Retinal pigment epithelial cell (primary cell): ENCODE measurements at places on chromosomes 16 and 17.

GRCh38 chr17:29930409-29931010 is 482 bp upstream of the SSH2 start:
- no peak for DNase-seq

DNA sequence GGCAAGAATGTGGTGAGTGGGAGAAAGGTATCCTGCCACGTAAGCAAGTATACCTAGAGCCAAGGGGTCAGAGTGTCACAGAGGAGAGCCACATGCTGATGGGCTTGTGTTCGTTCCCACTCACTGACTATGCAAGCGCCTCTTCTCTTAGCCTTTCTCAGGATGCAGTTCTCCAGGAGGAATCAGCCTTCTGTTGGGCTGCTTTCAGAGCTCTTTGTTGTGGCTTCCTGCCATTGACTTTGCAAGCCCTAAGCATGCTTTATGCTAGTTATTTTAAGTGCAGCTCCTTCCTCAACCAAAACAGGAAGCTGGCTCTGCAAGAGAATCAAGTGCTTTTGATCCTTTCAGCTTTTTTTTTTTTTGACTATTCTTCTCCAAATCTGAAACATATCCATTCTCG is 66.6 kb downstream of the SIAH1 start:
- no peak for DNase-seq

GRCh38 chr17:74750327-74751069 is 2.1 kb downstream of the NHERF1 start:
- no peak for DNase-seq

- DNase-seq = peak; percentile 54
These were observed 169.9 kb upstream of the MAF start for GRCh38 chr16:79770244-79771064.

DNA sequence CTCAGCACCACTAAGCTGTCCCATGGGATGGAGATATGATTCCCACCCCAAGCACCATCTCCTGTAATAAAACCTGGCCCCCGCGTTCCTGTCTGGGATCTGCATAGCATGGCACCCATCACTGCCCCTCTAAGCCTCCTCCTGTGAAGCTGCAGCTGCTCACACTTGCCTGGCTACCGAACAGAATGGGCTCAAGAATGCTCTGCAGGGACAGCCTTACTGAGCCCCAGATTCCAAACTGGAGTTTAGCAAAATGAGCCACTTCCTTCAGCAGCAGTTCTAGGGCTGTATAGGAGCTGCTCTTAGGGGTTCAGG is 256.1 kb downstream of the CPPED1 start:
- DNase-seq = no peak

DNA sequence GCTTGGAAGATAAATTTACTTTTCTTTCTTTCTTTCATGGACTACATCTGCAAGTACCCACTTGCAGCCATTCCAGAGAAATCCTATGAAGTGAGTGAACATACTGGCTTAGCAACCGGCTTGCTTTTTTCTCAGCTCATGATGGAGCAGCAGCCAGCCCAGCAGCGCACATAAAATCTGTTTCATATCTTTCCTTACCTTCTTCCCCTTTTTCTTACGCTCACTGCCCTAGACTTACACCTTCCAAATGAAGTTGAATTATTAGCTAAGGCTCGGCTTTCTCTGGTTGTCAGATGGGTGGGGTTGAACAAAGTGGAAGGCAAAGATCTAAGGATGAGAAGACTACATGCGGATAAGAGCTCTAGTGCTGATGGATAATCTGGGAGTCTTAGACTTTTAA is 13.9 kb upstream of the ABCA8 start:
- DNase-seq = no peak

GRCh38 chr16:11431915-11432465 is 86.7 kb downstream of the RMI2 start:
- DNase-seq = no peak

DNA sequence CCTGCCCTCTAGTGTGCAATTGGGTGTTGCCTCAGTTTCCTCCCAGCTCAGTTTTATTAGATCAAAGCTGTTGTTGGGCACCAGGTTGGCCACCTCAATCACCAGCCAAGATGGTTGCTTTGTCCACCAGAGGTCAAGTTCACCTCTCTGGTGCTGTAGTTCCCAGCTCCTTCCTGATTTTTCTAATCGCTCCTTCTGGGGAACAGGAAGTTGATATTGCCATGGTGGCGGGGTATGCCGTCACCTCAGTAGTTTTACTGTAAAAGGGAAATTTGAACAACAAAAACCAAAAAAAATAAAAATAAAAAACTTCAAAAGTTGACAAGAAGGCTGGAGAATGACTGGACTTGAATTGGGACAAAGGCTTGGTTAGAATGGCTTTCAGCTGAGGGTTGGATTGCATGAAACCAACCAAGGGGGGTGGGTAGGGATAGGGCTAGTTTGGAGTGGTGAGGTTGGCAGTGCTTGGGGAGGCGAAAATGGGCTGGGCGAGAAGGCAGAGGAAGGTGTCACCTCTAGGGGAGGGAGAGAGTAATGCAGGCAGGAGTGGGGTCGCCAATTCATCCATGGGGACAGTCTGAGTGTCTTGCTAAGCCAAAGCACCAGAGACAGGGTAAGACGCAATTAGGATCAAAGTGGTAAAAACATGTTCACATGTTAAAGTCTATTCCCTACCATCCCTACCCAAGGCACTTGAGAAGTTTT is 6.2 kb downstream of the EFNB3 start:
- DNase-seq = no peak

- no peak for DNase-seq
These were observed 15.4 kb upstream of the ARHGAP17 start for GRCh38 chr16:25030420-25031131.

GRCh38 chr17:72254808-72255449 is 134.1 kb downstream of the SOX9 start:
- DNase-seq = no peak

DNA sequence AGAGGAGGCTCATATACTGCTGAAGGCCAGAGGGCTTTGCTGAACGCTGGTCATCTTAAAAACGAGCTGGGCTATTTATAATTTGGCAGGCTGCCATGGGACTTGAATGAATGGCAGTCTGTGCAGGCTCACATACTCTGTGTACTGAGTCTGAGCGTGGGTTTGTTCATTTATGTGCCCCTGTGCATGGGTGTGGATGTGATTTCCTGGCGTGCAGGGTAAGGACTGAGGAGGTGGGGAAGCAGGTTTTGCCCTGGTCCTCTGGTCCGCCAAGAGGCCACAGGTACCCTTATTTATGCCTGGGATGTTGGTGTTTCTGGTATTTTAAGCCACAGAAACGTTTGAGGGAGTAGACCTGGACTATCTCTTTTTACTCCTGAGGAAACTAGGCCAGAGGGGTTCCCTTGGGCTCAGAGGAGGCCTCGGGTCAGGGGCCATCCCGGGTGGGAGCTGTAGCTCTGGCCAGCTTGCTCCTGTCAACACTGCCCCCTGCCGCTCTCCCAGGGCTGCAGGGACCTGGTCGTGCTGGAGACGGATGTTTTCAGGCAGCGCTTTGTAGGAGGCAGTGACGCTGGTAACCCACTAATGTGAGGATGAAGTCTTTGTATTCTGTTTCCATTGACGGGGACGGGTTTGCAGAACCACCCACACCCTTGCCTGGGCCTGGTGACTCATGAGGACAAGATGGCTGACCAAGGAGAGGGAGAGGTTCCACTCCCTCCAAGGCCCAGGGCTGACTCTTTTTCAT is 184.4 kb downstream of the MSI2 start:
- peak; percentile 82 for DNase-seq

DNA sequence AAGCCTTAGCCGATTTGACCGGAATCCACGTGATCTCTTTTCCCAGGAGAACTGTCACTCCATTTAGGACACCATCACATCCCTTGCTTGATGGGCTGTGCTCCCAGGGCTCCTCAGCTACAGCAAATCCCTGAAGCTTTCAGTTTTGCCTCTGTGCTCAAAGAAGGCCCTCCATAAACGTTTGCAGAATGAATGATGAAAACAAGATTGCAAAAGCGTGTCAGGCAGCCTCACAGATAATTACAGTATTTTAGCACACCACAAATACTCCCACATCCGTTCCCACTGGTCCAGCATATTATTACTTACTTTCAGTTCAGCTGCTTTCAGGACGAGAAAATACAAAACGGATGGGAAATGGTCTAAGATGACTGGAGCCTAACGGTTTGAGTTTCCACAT is 84.6 kb downstream of the USP31 start:
- no peak for DNase-seq

DNA sequence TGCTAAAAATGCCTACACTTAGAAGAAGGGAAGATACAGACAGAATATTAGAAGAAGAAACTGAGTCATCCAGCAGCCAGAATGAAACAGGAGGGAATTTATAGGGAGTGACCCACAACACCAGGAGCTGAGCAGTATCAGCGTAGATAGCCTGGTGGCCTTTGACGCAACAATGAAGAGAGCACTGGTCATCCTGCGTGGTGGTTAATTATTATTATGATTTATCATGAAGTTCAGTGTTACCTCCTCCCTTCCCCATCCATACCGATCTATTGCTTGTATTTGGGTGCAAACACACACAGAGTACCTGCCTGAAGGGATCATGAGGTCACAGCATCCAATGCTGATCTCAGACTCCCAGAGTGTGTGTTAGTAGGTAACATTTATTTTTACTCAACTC is 38.5 kb downstream of the ERCC4 start:
- no peak for DNase-seq

GRCh38 chr16:86775511-86775921 is 197.2 kb downstream of the FOXL1 start:
- DNase-seq = no peak

GRCh38 chr17:31815212-31815730 is 43.8 kb downstream of the COPRS start:
- no peak for DNase-seq

GRCh38 chr17:69704935-69705334 is 290.4 kb downstream of the MAP2K6 start:
- DNase-seq = no peak

GRCh38 chr17:67080804-67081203 is 36.5 kb downstream of the CACNG1 start:
- no peak for DNase-seq

DNA sequence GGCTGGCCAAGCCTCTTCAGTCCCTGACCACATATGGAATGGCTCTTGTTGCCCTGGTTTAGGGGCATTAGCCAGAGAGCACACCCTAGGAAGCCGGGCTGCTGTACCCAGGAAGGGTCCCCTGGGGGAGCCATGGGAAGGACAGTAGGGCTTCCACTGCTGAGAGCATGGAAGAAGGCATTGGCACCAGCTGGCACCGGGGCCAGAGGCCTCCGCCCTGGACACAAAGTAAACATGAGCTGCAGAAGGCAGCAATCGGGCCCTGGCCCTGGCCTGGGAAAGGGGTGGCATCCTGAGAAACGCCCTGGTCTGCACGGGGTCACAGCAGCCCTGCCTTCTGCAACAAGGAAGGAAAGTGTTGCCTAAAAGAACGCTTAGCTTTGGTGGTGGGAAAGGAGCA is 49.4 kb downstream of the VAC14 start:
- DNase-seq = no peak

DNA sequence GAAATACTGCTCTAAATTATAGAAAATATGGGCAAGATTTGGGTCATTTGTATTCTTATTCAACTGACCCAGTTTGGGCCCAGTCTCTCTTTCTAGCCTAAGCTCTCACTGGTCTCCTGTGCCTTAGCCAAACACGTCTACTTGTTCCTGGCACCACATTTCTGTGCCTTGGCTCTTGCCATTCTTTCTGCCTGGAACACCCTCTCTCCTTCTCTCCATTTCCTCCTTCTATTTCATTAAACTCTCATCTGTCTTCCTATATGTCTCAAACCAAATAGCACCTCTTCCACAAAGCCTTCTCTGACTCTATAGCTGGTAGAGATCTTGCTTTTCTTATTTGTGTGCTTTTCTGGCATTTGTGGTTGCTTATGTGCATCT is 37.7 kb upstream of the NUFIP2 start:
- no peak for DNase-seq

DNA sequence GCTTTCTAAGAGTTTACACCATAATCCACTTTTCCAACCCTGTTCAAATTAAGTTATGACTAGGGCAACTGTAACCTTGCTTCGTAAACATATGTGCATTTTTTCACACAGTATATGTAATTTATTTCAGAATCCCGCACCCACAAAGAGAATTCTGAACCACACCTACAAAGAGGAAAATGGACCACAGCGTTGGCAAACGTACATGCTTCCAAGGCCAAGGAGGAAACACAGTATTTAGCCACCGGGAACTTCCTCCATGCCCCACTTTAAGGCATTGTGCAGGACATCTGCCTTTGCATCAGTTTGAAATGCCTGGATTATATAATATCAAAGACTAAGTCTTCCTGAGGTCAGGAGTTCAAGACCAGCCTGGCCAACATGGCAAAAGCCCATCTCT is 2.1 kb downstream of the SPATA22 start:
- no peak for DNase-seq

- DNase-seq = no peak
These were observed 7.0 kb downstream of the CD19 start for GRCh38 chr16:28938721-28939120.

DNA sequence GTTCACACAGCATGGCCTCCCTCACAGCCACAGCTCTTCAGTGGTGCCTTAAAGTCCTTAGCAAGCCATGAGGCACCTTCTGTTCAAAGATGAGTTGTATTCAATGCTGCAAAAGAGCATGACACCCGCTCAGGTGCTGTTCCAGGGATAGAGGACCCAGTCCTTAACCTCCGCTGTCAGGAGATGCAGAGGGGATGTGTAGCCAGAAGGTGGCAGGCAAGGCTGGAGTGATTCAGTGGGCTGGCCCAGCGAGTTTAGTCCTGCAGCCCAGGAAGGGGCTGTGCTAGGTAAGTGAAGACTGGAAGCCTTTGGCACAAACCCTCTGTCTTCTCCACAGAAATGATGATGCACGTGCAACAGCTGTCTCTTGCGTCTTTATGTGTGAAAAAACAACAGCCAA is 25.0 kb upstream of the ADAM11 start:
- DNase-seq = no peak

GRCh38 chr17:41211845-41212466 is 14.5 kb upstream of the KRTAP9-2 start:
- DNase-seq = no peak

GRCh38 chr16:86955136-86955855 is 361.9 kb downstream of the C16orf95 start:
- DNase-seq = no peak

DNA sequence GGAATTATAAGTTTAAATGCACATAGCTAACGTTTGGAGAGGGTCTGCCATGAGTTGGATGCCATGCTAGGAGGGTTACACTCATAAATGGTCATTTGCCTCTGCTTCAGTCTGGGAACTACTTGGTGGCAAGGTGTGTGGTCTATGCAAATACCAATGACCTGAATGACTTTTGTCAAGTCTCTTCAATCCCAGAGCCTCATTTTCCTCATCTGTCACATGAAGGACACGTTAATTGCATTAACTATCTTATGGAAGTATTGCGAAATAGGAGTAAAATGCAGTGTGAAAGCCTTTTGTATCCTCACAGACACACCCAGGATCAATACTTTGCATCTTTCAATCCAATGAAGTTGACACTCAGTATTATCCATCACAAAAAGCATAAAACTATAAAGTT is 62.8 kb downstream of the CDK5R1 start:
- no peak for DNase-seq

- no peak for DNase-seq
These were observed 6.4 kb upstream of the CMTM3 start for GRCh38 chr16:66598111-66598510.

- DNase-seq = no peak
These were observed 492 bp upstream of the CAMTA2 start for GRCh38 chr17:4987767-4988567.
